Astrocyte (in vitro differentiated cells and primary cell): ENCODE measurements at places on chromosomes 1 and 21. TPM values are rescaled to one million over a fixed set of nuclear protein-coding genes. Genes with fewer than 3 reads are reported as not detected.
A peak's percentile ranks its signal among the peaks of the same experiment; 100 is the strongest.

- no peak for DNase-seq
These were observed 54.3 kb downstream of the CENPF start for GRCh38 chr1:214657299-214657698.

DNA sequence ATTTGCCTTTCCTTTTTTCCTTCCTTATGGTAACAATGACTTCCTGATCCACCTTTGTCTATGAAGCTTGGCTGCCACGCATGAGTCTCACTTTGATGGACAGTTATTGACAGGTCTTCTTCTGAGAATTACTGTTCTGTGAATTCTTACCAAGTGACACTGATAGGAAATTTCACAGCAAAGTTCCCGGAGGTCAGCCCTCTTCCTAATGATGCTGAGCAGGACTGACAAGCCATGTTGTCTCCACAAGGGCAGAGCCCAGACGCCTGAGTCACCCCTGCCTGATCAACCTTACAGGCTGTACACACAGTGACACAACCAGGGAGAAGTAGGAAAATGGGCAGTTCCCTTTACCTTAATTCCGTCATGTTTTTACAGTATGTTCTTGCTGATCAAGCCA lies 44.2 kb downstream of the ZC3H11B start:
- peak; percentile 26 for DNase-seq

GRCh38 chr1:157695417-157695816 lies 5.2 kb downstream of the FCRL3 start:
- DNase-seq, result no peak

DNA sequence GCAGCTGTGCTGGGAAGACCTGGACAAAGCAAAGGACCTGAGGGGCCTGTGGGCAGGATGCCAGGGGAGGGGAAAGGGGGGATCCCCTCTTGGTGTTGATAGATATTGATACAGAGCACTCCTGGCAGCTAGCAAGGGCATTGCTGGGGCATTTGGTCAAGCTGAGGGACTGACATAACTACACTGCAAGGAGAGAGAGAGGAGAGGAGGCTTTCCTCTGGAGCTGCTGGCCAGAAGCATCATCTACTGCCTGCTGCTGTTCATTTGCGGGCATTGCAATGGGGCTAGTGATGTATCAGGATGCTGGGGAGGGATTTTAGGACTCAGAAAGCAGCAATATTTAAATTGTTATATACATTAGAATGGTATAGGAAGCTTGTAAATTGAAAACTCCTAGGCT lies 142.0 kb downstream of the ZNF648 start:
- no peak for DNase-seq

DNA sequence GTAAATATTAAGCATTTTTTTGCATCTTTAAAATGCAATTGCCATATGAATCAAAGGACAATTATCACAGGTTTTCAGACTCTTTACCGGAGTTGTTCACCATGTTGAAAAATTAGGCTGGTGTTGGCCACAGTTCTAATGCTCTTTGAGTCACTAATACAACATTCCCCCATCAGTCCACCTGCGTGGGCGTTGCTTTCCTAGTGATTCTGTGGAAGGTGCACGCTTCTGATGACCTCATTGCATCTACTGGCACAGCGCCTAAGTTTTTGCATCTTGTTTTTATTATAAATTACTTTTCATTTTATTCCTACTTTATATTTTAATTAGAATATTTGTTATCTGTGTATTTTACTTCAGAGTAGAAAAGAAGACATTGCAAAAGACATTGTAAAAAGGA lies 4.7 kb upstream of the F5 start:
- no peak for DNase-seq

DNA sequence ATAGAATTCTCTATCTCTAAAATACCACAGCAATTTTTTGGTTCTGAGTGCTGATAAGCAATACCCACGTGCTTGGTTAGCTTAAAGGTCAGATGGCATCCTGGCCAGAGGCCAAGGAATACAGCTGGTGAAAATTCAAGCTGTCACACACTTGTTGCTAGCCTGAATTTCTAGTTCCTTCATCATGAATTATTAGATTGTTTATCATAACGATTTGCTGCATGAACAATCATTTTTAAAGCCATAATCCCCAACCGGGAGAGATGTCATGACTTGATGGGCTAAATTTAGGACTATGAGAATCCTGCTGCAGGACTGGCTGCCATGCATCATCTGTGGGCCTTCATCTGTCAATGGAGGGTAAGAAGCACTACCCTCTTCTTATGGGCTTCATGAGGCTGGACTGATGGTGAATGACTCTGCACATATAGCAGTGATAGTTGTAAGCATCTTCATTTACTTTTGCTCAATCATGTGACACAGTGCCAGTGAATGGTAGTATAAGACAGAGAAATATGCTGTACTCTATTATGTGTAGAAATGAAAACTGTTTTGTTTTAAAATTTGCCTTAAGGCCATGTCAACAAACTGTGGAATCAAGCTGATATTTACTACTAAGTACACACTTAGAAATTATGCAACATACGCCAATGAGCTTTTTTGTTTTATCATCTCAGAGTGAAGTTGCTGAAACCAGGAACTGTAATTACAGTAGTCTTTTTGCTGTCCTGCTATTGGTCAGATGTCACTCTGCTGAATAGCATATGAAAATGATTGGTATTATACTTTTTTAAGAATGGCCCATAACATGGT lies 80.5 kb upstream of the RALGPS2 start:
- peak; percentile 47 for DNase-seq

GRCh38 chr1:195979646-195980045 lies 628.6 kb downstream of the KCNT2 start:
- no peak for DNase-seq

DNA sequence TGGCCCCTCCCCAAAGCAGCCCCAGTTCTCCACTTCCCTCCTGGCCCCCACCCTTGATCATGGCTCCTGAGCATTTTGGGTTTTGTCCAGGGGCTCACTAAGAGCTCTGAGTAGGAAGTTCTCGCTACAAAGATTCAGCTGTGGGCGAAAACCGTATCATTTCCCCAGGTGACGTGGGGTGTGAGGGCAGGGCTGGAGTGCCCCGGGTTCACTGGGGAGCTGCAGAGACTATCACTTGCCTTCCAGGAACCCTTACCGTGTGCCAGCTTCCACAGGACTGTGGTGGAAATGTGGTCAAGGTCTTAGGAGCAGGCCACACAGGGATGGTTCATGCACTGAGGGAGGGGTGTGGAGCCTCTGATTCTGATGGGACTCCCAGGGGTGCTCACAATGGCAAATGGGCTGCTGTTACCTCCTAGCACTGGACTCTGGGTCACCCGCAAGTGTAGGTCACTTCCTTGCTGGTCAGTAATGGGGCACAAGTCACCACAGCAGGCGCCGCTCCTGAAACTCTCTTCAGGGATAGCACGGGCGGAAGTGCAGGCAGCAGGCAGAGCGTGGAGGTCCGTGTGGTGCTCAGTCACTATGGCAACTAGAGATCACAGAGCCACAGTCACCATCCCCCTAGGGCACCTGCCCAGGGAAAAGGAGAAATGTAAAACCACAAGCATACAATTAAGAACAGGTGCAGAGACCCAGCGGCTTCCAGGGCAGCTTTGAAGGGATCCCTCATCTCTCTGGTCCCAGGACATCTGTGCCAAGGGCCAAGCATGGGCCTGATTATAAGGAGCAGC lies 35.4 kb downstream of the RSPH1 start:
- DNase-seq, result no peak

DNA sequence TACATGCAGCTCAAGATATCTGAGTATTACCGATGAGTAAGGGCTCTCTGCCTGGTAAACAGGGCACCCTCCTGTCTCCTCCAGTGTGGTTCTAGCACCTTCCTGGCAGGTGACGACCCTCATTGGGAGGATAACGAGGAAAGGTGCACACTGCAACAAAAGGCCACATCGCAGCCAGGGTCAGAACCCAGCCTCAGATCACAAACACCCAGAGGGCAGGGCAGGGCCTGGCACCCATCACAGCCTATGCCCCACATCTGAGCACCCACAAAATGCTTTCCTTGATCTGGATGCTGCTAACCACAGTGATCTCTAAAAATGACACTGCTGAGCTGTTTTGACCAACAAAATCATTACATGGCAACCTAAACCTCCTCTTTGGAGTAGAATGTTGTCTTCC lies 23.8 kb downstream of the C1orf198 start:
- DNase-seq, result no peak

Gene LYPD8
- total RNA-seq, result not detected in 2 replicates

Gene CYP4A22
- total RNA-seq, result not detected in 2 replicates

Gene IL6R
- total RNA-seq, result 2.2 and 2.5 TPM in 2 replicates

Gene CHODL
- 0.36 and 0.38 TPM in 2 replicates for total RNA-seq

Gene OR14K1
- total RNA-seq, result not detected in 2 replicates
